ENCODE measurements at places on chromosomes 2 and 18. TPM values are rescaled to one million over a fixed set of nuclear protein-coding genes. Genes with fewer than 3 reads are reported as not detected.

Gene LYPD1
- 21.5 TPM for total RNA-seq

Gene MC2R
- total RNA-seq: not detected

Gene POTEI
- not detected for total RNA-seq

Gene SLC66A3
- 39.8 TPM for total RNA-seq

Gene UCN
- 1.6 TPM for total RNA-seq

Gene GPR35
- 0.97 TPM for total RNA-seq

Gene TIA1
- total RNA-seq: 47.7 TPM

Gene TUBB8B
- not detected for total RNA-seq

All from A549 treated with CORT108297 at 1 μM for 4 hours (cell line).